DMS153 (cell line): ENCODE measurements at places on chromosomes 2 and 18.

- DNase-seq: no peak
Measured at GRCh38 chr2:42196070-42196402, 26.9 kb downstream of the EML4 start.

GRCh38 chr2:221410487-221410886 is 161.6 kb downstream of the EPHA4 start:
- DNase-seq: no peak

- no peak for DNase-seq
Measured at GRCh38 chr18:37383036-37383785, 182.4 kb downstream of the CELF4 start.

- no peak for DNase-seq
Measured at GRCh38 chr2:1378456-1379150, 34.7 kb upstream of the TPO start.

DNA sequence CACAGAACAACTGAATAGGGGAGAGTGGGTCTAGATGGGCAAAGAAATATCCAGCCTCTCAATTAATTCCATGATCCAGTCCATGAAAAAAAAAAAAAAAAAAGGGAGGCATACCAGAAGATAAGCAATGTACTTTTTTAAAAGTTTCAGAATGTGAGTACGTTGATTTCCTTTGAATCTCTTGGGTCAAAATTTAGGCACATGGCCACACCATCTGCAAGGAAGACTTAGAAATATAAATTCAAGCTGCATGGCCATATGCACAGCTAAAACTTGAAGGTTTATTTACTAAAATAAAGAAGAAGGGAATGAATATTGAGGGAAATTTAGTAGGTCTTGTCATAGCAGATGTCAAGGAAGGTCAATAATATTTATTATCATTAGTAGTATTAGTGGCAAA is 286.5 kb upstream of the CDH7 start:
- no peak for DNase-seq

DNA sequence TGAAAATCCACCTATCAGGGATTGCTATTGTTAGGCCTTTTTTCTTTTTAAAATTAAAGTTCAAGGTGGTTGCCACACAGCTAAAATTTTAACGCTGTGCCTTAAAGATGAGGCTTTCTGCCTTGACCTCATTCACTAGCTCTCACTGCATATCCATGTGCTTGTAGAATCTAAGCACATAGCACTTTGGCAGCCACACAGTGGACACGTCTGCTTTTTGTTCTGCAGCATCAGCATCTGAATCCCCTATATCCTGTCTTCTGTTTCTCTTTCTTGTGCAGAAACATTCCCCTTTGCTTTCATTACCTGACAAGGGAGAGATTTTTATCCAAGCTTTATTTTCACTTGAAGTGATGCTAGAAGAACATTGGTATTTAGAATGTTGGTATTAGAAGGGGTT is 38.1 kb downstream of the RALB start:
- no peak for DNase-seq
